Stimulated activated CD8-positive, alpha-beta memory T cell treated with anti-CD3 and anti-CD28 coated beads, Interleukin-15, amount 100 ng/mL, for 1 hour (primary cell): ENCODE measurements at places on chromosomes 6 and 20.

- DNase-seq, result no peak
Observed at GRCh38 chr6:144536079-144536478, 250.9 kb downstream of the UTRN start.

- no peak for DNase-seq
Observed at GRCh38 chr6:152685819-152686218, 11.9 kb upstream of the MYCT1 start.

DNA sequence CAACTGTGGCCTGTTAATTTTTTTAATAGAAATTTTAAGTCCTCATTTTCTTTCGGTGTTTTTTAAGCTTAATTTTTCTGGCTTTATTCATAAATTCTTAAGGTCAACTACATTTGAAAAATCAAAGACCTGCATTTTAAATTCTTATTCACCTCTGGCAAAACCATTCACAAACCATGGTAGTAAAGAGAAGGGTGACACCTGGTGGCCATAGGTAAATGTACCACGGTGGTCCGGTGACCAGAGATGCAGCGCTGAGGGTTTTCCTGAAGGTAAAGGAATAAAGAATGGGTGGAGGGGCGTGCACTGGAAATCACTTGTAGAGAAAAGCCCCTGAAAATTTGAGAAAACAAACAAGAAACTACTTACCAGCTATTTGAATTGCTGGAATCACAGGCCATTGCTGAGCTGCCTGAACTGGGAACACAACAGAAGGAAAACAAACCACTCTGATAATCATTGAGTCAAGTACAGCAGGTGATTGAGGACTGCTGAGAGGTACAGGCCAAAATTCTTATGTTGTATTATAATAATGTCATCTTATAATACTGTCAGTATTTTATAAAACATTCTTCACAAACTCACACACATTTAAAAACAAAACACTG is 10.1 kb downstream of the HFE start:
- peak; percentile 40 for DNase-seq

GRCh38 chr6:167845856-167846255 is 19.1 kb downstream of the AFDN start:
- DNase-seq, result no peak

GRCh38 chr6:71277926-71278600 is 10.5 kb upstream of the OGFRL1 start:
- no peak for DNase-seq

DNA sequence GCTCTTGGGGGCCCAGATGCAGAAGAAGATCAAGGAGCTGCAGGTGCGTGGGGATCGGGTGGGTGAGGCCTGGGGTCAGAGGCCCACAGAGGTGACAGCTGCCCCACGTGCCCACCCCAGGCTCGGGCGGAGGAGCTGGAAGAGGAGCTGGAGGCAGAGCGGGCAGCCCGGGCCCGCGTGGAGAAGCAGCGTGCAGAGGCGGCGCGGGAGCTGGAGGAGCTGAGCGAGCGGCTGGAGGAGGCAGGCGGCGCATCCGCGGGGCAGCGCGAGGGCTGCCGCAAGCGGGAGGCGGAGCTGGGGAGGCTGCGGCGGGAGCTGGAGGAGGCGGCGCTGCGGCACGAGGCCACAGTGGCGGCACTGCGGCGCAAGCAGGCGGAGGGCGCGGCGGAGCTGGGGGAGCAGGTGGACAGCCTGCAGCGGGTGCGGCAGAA is 41.5 kb downstream of the MYH7B start:
- DNase-seq, result no peak

DNA sequence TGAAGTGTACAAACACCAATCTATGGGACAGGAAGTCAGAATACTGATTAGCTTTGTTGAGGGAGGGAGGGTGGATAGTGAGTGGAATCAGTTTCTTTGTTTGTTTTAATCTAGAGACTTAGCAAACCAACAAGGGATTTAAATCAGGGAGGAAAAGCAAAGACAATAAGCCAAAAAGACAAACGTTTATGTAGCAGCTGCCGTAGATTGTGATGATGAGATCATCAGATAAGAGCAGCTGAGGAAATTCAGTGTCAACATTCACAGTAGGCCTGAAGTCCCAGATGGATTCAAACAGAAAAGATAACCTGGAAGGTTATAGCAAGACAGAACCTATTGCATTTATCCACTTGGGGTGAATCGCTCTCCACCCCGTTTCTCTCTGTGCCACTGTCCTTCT is 104.9 kb upstream of the SYNDIG1 start:
- DNase-seq, result no peak

DNA sequence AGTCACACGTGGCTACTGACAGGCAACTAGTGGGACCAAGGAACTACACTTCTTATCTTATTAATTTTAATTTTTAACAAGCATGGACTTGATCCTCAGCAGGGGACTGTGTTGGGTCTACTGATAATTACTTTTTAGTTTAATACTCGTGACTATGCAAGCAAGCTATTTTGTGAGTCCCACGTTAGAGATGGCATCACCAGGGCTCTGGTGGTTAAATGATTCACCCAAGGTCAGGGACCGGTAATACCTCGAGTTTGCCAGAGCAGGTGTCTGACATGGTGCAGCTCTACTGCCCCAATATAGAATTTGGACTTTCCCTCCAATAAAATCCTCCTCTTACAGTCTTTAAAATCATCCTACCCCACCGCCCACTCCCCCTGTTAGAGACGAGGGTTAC is 98.6 kb upstream of the RIN2 start:
- DNase-seq, result no peak

DNA sequence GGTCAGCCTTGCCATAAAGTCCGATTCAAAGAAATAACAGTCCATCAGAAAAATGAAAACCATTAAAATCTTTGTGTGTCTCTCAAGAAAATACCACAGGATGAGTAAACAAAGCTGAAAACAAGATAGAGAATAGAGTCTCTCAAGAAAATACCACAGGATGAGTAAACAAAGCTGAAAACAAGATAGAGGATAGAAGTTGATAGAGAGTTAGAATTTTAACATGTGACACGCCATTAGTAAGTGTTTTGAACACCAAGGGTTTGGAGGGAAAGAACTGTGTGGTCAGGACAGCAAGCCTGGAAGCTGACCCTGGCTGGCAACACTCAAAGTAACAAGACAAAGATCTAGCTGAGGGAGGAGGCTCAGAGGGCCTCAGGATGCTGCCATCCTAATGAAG is 43.9 kb upstream of the PRND start:
- no peak for DNase-seq

DNA sequence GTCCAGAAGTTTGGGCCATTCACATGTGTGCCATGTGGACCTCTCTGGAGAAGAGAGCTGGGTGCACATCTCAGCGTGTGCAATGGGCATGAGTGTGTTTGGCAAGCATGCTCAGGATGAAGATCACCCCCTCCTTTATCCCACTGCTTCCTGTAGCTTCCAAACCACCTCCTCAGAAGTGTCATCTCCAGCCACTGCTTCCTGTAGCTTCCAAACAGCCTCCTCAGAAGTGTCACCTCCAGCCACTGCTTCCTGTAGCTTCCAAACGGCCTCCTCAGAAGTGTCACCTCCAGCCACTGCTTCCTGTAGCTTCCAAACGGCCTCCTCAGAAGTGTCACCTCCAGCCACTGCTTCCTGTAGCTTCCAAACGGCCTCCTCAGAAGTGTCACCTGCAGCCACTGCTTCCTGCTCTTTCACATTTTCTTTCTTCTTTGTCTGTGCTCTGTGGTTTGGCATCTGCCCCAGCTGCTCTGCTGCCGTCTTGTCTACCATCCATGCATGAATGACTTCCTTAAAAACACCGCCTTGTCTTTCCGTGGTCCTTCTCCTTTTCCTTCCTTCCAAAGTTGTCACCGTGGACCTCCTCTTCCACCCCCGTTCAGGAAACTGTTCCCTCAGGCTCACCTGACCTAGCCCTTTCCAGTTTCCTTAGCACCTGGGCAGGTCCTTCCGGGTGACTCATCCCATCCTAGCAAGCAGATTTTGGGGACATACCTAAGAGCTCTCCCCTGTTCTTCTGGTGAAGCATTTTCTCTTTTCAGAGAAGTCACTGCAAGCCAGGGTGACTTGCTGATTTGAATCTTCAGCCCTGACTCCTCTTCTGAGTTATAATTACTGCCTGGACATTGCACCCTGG is 43.5 kb upstream of the TIAM2 start:
- DNase-seq, result no peak

- DNase-seq, result no peak
Observed at GRCh38 chr6:17931227-17931626, 56.2 kb downstream of the KIF13A start.

GRCh38 chr6:14275493-14275851 is 157.9 kb downstream of the CD83 start:
- no peak for DNase-seq

DNA sequence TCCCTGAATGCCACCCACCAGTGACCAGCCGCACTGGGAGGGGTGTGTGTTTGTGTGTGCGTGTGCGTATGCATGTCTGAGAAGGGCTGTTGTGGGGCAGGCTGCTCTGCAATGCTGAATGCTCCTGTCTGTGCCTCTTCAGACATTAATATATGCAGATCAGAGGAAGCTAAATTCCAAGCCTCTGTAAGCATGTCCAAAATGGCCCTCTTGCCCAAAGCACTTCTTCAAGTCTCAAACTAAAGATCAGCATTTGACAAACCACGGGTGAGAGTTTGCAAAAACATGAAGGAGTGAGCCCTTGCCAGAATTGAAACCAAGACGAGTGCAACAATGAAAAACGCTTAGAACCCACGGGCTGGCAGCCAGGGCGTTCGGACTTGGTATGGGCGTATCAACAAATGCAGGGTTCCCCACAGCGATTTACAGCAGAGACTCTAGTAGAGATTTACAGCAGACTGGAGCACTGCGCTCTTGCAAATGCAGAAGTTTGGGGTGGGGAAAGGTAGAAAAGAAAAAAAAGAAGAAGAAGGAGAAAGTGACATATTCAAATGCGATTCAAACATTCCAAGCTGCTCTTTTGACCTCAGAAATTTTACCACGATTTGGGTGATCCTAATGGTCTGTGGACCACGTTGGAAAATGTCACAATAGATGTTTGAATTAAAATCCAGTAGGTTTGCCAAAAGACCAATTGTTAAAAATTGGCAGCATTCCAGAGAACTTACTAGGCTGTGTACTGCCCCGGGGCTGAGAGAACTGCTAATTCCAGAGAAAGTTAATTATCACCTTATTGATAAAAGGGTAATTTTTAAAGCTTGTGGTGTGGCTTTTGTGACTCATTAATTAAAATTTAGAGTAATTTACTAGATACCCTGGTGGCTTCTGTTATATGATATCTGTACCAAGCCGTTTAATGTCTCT is 3.5 kb downstream of the SCML4 start:
- DNase-seq, result no peak

DNA sequence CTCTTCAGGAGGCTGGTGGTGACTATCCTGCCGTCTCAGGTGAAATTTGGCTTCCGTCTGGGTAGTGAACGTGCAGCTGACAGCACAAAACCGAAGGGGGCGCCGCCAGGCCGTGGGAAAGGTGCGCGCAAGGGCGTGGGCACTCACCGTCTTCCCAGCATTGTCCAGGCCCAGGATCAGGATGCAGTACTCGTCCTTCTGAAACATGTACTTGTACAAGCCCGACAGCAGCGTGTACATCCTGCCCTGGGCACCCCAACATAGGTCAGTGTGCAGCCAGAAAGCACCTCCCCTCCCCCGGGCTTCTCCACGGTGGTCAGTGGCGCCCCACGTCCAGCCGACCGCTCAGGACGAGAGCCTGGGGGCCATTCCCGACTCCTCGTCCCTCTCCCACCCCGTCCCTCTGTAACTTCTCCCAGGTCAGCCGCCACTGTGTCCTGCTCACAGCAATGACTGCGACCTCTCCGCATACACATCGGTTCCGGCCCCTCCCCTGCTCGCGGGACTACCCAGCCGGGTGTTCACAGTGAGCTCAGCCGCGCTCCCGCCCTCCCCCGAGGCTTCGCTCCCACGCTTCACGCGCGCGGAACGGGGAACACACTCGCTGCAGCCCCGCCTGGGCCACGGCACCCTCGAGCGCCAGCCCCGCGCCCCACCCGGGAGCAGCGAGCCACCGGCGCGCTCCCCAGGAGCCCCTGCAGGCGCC is 771 bp downstream of the ARFRP1 start:
- DNase-seq, result no peak

- DNase-seq, result no peak
Observed at GRCh38 chr20:23641936-23642751, 4.4 kb upstream of the CST3 start.

GRCh38 chr6:27539551-27539950 is 66.6 kb upstream of the ZNF184 start:
- DNase-seq, result no peak

- no peak for DNase-seq
Observed at GRCh38 chr6:142822842-142823241, 122.1 kb downstream of the HIVEP2 start.

DNA sequence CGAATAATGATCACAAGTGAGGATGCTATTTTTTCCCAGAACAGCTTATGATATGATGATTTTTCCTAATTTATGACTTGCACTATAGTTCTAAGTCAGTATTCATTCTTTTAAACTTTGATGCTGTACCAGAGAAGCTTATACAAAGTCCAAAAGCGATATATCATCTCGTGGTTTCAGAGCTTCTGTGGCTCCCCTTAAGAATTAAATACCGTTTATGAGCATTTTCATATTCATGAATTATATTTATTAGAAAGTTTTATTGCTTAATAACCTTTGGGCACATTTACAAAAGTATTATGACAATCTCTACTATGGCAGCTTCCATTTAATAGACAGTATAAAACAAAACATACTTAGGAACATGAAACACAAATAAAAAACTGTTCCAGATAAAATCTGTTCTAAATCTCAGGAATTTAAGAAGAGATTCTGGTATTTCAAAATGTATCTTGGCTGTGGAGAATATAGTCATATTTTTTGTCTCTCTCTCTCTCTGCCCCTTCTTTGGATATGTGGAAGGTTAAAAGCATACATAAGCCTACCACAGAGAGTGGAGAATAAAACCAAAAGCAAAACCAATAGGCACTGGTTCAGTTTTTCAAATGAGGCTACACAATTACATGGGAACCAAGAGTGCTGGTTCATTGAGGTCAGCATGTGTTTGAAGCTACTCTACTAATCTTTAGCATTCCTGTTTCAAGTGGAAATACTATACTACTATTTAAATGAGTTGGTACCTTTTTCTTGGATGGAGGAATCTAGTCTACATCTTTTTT is 884.5 kb upstream of the GJE1 start:
- no peak for DNase-seq

GRCh38 chr20:64167676-64168075 is 3.4 kb downstream of the MYT1 start:
- no peak for DNase-seq

- DNase-seq, result no peak
Observed at GRCh38 chr20:58117944-58118343, 110.5 kb downstream of the ANKRD60 start.
